ENCODE measurements at places on chromosomes 3 and 15.

- H3K4me1 ChIP-seq: peaks cover 5% of the 10 kb centered on the region
- H3K36me3 ChIP-seq: no peaks in the 10 kb centered on the region
- H3K27ac ChIP-seq: no peak overlapping the region
- no peak overlapping the region for H3K4me3 ChIP-seq
- no peak for DNase-seq
- no peaks in the 10 kb centered on the region for H3K27me3 ChIP-seq
Measured at GRCh38 chr3:196645897-196646665, 6.6 kb downstream of the NRROS start.

GRCh38 chr3:5271372-5271683 is 83.8 kb downstream of the EDEM1 start:
- H3K27ac ChIP-seq: no peak overlapping the region
- H3K27me3 ChIP-seq: no peaks in the 10 kb centered on the region
- no peaks in the 10 kb centered on the region for H3K4me1 ChIP-seq
- no peak overlapping the region for H3K4me3 ChIP-seq
- no peaks in the 10 kb centered on the region for H3K36me3 ChIP-seq

- no peak for DNase-seq
- no peaks in the 10 kb centered on the region for H3K36me3 ChIP-seq
- H3K4me3 ChIP-seq: no peak overlapping the region
Measured at GRCh38 chr3:111200027-111200426, 128.4 kb downstream of the NECTIN3 start.

- no peaks in the 10 kb centered on the region for H3K27me3 ChIP-seq
- H3K36me3 ChIP-seq: no peaks in the 10 kb centered on the region
- DNase-seq: no peak
- no peak overlapping the region for H3K27ac ChIP-seq
Measured at GRCh38 chr3:184620475-184621119, 59.0 kb downstream of the EPHB3 start.

GRCh38 chr3:195178124-195178910 is 92.6 kb downstream of the XXYLT1 start:
- no peak overlapping the region for H3K4me3 ChIP-seq
- no peaks in the 10 kb centered on the region for H3K27me3 ChIP-seq
- peaks cover 8% of the 10 kb centered on the region for H3K4me1 ChIP-seq
- DNase-seq: no peak

DNA sequence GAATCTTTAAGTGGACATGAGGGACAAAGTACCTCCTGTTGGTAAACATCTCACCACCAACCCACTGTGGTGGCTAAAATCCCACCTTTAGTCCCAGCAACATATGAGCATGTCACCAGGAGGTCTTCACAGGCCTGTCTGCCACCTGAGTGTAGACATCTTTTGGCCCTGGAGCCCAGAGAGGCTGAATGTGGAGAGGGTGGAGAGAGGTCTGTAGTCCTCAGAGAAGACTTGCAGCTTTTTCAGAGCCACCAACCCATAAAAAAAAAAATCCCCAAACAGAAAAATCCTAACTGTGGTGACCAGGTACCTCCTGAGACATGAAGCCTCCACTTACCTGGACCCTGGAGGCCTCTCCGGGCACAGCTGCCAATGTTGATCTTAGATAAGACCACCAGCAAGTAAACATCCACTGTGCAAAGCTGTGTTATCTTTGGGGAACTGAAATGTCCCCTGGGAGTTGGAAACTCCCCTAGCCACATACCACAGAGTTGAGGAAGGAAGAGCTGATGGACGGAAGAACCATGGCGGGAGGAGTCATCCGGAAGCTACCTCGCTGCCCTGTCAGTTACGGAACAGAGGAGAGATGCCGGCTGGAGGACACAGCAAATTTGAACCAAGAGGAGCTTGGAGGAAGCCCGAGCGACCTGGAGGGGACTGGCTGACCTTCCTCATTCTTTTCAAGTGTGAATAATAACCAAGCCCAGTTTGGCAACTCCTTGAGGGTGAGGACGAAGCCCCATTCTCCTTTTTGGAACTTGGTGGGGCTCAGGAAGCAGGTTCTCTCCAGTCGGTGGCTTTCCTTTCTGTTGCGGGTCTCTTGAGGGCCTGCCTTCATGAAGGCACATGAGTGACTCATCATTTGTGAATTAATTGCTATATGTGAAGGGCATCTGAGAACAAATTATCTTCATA is at the start of gene GHRL:
TSS of gene GHRL (minus strand) at position 443 of the 915 bp plus-strand sequence. CDS start 2,767 bp downstream, outside the sequence.
- DNase-seq: no peak
- no peaks in the 10 kb centered on the region for H3K27me3 ChIP-seq
- no peaks in the 10 kb centered on the region for H3K36me3 ChIP-seq
- H3K4me3 ChIP-seq: no peak within 1 kb of the TSS
- no peaks in the 10 kb centered on the region for H3K4me1 ChIP-seq
- H3K27ac ChIP-seq: no peak within 1 kb of the TSS

DNA sequence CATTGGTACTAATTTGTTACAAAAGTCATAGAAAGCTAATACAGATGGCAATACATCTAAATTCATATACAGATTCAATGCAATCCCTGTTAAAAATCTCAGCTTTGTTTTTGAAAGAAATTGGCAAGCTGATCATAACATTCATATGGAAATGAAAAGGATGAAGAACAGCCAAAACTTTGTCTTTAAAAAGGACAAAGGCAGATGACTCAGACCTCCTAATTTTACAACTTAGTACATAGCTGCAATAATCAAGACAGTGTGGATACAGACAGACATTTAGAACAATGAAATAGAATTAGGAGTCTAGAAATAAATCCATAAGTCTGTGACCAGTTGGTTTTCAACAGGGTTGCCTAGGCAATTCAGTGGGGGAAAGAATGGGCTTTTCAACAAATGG is 63.3 kb downstream of the AQP9 start:
- no peak overlapping the region for H3K4me3 ChIP-seq
- H3K27me3 ChIP-seq: no peaks in the 10 kb centered on the region
- no peak for DNase-seq
- no peaks in the 10 kb centered on the region for H3K36me3 ChIP-seq

GRCh38 chr3:42061713-42062380 is 29.3 kb upstream of the TRAK1 start:
- no peaks in the 10 kb centered on the region for H3K36me3 ChIP-seq
- peaks cover 6% of the 10 kb centered on the region for H3K4me1 ChIP-seq
- no peak for DNase-seq
- H3K4me3 ChIP-seq: no peak overlapping the region
- no peaks in the 10 kb centered on the region for H3K27me3 ChIP-seq
- H3K27ac ChIP-seq: no peak overlapping the region

- H3K27ac ChIP-seq: no peak overlapping the region
- H3K4me1 ChIP-seq: no peaks in the 10 kb centered on the region
- H3K4me3 ChIP-seq: no peak overlapping the region
- H3K36me3 ChIP-seq: no peaks in the 10 kb centered on the region
- DNase-seq: no peak
- no peaks in the 10 kb centered on the region for H3K27me3 ChIP-seq
Measured at GRCh38 chr15:64547275-64547674, 86.9 kb downstream of the ZNF609 start.

GRCh38 chr3:8817486-8817885 is 48.1 kb upstream of the OXTR start:
- DNase-seq: no peak
- H3K4me3 ChIP-seq: no peak overlapping the region
- H3K36me3 ChIP-seq: no peaks in the 10 kb centered on the region
- H3K27me3 ChIP-seq: no peaks in the 10 kb centered on the region
- H3K27ac ChIP-seq: no peak overlapping the region
- no peaks in the 10 kb centered on the region for H3K4me1 ChIP-seq

GRCh38 chr3:13851091-13851849 is 28.6 kb downstream of the WNT7A start:
- peaks cover 3% of the 10 kb centered on the region for H3K4me1 ChIP-seq
- no peak for DNase-seq
- no peak overlapping the region for H3K27ac ChIP-seq
- H3K27me3 ChIP-seq: no peaks in the 10 kb centered on the region

- H3K4me3 ChIP-seq: no peak overlapping the region
- H3K36me3 ChIP-seq: no peaks in the 10 kb centered on the region
- no peak for DNase-seq
- no peaks in the 10 kb centered on the region for H3K27me3 ChIP-seq
Measured at GRCh38 chr3:109382588-109382987, 45.2 kb upstream of the DPPA4 start.

- no peak overlapping the region for H3K4me3 ChIP-seq
- no peak for DNase-seq
- no peaks in the 10 kb centered on the region for H3K27me3 ChIP-seq
- H3K27ac ChIP-seq: no peak overlapping the region
- H3K36me3 ChIP-seq: no peaks in the 10 kb centered on the region
- H3K4me1 ChIP-seq: peaks cover 1% of the 10 kb centered on the region
Measured at GRCh38 chr15:60555806-60556205, 76.9 kb upstream of the ICE2 start.

GRCh38 chr3:73399106-73399505 is 225.6 kb downstream of the PDZRN3 start:
- H3K27me3 ChIP-seq: no peaks in the 10 kb centered on the region
- no peaks in the 10 kb centered on the region for H3K36me3 ChIP-seq
- H3K4me3 ChIP-seq: no peak overlapping the region

DNA sequence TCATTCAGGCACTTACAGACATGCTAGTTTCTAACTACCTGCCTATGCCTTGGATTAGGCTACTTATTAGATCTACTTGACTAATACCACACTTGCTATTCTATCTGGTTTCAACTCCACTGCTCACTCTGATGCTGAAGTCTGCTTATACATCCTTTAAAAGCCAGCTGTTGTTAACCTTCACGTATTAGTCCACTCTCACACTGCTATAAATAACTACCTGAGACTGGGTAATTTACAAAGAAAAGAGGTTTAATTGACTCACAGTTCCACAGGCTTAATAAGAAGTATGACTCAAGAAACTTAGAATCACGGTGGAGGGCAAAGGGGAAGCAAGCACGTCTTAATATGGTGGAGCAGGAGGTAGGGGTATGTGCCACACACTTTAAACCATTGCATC is 47.7 kb upstream of the ANKRD28 start:
- H3K27me3 ChIP-seq: no peaks in the 10 kb centered on the region
- H3K36me3 ChIP-seq: no peaks in the 10 kb centered on the region
- no peak overlapping the region for H3K4me3 ChIP-seq
- no peaks in the 10 kb centered on the region for H3K4me1 ChIP-seq
- H3K27ac ChIP-seq: no peak overlapping the region

GRCh38 chr3:113630956-113631542 is 65.4 kb downstream of the USF3 start:
- H3K36me3 ChIP-seq: no peaks in the 10 kb centered on the region
- no peak for DNase-seq
- no peak overlapping the region for H3K27ac ChIP-seq

DNA sequence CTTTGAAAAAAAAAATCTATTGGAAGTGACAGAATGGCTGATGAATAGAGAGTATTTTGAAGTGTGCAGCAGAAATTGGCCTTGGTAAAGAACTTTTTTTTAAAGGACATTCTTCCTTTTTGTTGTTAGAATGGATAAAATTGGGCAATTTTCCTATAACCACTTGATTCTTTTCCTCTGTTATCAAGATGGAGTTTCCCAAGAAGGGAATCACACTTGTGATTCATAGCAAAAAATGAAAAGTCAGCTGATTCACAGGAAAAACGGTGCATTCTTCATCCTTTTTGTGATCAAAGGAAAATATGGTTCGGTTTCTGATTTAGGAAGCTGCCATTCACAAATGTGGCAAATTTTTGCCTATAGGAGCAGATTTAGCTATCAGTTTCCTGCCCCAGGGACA is 486.8 kb downstream of the GBE1 start:
- H3K27ac ChIP-seq: no peak overlapping the region
- no peaks in the 10 kb centered on the region for H3K27me3 ChIP-seq
- no peak for DNase-seq
- no peaks in the 10 kb centered on the region for H3K36me3 ChIP-seq

DNA sequence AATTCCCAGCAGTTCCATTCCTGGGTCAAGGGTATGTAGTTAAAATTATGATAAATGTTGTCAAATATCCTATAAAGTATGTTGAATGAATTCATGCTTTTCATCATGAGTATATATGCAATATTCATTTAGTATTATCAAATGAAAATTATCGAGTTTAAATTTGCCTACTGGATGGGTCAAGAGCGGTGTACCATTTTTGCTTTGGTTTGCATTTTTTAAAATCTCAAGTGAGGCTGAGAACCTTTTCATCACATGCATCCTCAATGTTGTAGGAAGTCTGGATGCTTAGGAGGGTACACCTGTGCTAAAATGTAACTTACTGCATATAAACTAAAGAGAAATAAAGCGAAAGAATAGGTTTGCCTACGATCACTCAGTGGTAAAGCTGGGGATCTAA is 95.5 kb upstream of the MYO5C start:
- DNase-seq: no peak
- no peaks in the 10 kb centered on the region for H3K36me3 ChIP-seq
- no peaks in the 10 kb centered on the region for H3K27me3 ChIP-seq
- no peak overlapping the region for H3K27ac ChIP-seq

DNA sequence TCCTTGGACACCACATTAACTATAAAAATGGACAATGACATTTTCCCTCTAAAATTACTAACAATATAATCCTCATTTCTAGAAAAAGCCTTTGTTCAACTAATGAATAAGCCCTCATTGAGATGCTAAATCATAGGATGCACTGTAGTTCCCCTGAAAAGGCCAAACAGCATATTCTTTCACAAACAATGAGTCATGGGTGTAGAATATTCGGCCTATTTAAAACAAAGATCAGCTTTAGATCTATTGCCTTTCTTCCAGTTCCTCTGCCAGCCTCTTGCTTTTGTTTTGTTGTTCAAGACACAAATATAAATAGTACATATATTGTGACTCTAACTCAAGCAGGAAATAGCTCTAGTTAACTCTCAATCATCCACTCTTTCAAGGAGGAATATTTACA is 82.5 kb downstream of the ADAM10 start:
- H3K27ac ChIP-seq: no peak overlapping the region
- no peak for DNase-seq
- no peak overlapping the region for H3K4me3 ChIP-seq

- peaks cover 7% of the 10 kb centered on the region for H3K4me1 ChIP-seq
- no peaks in the 10 kb centered on the region for H3K36me3 ChIP-seq
- H3K27me3 ChIP-seq: no peaks in the 10 kb centered on the region
- no peak overlapping the region for H3K27ac ChIP-seq
- no peak overlapping the region for H3K4me3 ChIP-seq
- DNase-seq: no peak
Measured at GRCh38 chr15:28914483-28915023, 28.8 kb downstream of the APBA2 start.

DNA sequence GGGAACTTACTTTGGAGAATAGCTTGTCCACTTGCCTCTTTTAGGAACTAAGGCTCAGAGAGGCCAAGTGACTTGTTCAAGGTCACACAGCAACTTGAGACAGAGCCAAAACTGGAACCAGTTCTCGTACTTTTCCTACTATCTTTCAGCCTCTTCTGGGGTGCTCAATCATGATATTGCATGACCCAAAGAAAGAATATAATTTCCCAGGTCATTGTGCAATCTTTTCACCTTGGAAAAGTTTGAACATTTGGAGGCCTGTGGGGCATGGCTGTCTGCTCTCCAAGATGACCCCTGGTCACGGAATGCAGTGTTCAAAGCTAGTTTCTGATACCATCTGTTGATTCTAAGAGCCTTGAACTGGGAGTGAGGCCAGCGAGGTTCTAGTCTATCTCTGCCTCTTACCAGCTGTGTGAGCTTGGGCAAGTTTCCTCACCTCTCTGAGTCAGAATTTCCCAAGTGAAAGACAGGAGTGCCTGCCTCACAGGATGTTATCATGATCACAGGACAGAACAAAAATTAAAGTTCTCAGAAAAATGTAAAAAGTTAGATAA is 89.7 kb downstream of the BDH1 start:
- no peaks in the 10 kb centered on the region for H3K27me3 ChIP-seq
- H3K4me3 ChIP-seq: no peak overlapping the region
- no peaks in the 10 kb centered on the region for H3K36me3 ChIP-seq
- no peak overlapping the region for H3K27ac ChIP-seq
- no peak for DNase-seq
- 0 out of 2 replicates have a peak, but pooled peaks cover 4% of the 10 kb centered on the region for H3K4me1 ChIP-seq
